ENCODE measurements at places on chromosomes 2 and 18.

- no peak for DNase-seq
Measured at GRCh38 chr2:120988700-120989511, 253.2 kb downstream of the GLI2 start.

DNA sequence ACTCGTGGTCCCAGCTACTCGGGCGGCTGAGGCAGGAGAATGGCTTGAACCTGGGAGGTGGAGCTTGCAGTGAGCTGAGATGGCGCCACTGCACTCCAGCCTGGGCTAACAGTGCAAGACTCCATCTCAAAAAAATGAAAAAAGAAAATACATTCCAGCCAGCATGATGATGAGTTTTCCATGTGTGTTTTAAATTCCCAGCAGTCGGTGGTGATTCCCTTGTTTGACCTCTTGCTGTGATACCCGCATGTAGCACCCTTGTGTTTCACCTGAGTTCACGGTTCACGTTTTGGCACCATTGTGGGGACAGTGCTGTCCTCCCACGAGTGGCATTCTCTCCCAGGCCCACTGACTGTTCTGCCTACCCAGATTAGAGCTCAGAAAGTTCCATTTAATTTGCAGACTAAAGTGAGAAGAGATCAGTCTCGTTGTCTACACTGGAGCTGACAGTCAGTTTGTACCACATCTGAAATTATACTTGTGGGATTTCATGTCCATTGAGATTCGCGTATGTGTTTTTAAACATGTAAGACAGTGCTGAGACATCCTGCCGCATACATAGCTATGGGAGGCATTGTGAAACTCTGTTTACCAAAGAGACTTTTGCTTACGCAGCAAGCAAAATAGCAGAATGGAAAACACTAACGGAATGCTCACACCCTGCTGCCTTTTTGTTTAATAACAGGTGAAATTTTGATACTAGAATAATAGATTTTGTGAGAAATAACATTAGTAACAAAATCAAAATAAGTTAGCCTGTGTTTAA lies 157.1 kb downstream of the GBX2 start:
- DNase-seq, result no peak

DNA sequence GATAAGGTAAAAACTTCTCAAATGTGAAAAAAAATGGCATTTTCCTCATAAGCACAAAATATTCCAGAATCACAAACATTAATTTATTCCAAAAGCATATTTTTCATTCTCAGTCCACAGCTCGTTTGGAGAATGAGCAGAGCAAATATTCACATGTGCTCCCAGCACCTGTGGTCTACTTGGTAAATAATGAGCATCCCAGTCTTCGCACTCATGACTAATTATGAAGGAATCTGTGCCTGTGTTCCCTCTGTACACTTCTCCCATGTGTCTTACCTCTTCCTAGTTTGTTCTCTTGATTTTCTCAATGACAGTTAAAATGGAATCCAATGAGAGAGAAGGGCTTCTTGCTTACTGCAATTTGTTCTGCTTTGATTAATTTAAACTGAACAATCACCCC lies 671.0 kb upstream of the SOX11 start:
- DNase-seq, result no peak

DNA sequence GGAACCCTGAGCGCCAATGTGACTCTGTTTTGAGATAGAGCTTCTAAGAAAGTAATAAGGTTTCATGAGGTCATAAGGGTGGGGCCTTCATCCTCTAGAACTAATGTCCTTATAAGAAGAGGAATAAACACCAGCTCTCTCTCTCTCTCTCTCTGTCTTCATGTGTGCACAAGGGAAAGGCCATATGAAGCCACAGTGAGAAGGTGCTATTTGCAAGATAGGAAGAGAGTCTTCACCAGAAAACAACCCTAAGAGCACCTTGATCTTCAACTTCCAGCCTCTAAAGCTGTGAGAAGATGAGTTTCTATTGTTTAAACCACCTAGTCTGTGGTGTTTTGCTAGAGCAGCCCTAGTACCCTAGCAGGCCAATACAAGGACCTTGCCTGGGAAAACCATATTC lies 55.8 kb downstream of the DOCK10 start:
- DNase-seq, result no peak

DNA sequence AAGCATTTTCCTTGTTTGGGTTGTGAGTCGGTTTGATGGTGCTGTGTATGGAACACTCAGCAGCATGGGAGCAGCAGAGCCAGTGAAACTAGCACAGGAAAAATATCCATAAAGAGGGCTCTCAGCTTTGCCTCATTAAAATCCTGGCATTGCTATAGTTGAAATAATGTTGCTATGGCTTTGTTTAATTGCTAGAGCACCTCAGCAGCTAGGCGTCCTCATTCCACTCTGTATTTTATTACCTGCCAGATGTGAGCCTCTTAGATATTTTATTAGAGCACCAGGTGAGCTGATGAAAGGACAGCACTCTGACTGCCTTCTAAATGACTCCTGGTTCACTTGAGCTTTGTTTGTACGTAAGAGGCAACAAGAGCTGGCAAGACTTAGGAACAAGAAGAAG lies 232.4 kb downstream of the MTX2 start:
- DNase-seq, result no peak

- no peak for DNase-seq
Measured at GRCh38 chr2:65729246-65729645, 296.8 kb upstream of the SPRED2 start.

DNA sequence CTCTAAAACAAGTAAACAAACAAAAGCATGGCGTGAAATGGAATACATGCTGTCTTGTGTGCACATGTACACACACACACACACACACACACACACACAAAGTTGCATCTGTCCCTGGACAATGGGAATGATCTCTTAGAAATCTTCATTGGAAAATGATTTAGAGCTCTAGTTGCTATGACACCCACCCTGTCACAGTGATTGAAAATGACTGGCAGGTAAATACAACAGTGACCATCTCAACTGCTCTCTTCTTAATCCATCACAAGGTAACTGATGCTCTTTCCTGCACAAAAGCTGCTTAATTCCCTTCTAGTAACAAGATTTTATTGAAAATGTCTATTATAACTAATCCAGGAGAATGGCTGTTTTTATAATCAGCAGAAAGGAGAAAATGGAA lies 1011.7 kb upstream of the GYPC start:
- no peak for DNase-seq

DNA sequence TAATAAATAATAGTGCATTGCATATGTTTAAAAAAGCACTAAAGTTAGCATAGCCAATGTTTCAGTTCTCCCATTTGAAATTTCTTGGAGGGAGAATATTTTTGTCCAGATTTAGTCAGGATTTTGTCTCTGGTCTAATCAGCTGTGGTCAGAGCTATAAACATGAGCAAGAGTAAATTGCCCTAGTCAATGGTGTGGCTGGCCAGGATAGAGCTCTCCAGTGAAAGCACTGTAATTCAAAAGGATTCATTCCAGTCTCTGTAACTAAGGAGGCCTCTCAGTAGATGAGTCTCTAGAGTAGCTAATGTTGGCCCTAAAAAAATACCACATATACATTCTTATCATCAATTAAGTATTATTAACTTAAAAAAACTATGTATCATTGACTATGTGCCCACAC lies 241.6 kb downstream of the CDCA7 start:
- no peak for DNase-seq

- DNase-seq, result no peak
Measured at GRCh38 chr2:150643114-150643725, 155.8 kb upstream of the RND3 start.

- no peak for DNase-seq
Measured at GRCh38 chr2:28525481-28525880, 29.6 kb downstream of the PLB1 start.

DNA sequence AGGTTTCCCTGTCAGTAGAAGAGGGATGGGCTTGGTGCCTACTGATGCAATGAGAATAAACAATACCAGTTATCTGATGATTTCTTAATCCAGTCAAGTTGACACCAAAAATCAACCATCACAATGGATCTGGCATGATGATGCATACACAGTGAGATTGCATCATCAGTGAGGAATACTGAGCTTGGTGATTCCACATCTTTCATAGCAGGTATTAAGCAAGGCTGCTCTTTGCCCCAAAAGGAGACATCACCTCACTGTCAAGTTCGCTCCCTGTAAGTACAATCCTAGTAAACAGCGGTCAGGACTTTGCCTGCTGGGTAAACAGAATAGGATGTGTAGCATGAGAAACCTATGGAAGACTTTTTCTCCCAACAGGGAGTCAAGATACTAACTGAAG lies 282.7 kb upstream of the CDH2 start:
- DNase-seq, result no peak

GRCh38 chr2:3572620-3573019 lies 2.4 kb upstream of the RPS7 start:
- no peak for DNase-seq

DNA sequence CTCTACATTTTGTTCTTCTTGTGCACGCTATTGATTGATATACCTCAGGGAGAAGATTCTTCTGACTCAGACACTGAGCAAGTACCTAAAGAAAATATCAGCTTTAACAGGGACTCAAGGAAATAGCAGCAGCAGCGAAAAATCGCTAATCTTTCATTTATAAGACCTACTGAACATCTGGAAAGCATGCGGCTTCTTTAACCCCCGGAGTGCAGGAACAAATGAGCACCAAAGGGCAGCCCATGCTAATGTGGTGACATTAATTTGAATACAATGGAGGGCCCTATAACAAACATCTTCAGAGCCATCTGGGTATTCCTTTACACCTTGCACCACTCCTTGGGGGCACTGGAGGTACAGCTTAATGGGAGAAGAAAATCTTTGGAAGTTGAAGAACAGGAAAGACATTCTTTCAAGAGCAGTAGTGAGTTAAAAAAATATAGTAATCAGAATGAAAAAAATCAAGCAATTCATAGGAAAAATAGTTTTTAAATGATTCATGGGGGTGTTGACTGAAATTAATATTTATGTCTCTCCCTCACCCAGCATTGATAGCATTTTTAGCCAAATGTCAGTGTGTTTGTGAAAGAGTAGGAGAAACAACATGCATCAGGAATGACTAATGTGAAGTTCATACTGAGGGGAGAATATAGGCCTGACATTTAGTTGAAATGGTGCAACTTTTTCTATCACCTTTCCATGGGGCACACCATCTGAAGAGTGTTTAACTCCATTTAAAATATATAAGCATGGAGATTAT lies 281.7 kb downstream of the HRH4 start:
- no peak for DNase-seq

DNA sequence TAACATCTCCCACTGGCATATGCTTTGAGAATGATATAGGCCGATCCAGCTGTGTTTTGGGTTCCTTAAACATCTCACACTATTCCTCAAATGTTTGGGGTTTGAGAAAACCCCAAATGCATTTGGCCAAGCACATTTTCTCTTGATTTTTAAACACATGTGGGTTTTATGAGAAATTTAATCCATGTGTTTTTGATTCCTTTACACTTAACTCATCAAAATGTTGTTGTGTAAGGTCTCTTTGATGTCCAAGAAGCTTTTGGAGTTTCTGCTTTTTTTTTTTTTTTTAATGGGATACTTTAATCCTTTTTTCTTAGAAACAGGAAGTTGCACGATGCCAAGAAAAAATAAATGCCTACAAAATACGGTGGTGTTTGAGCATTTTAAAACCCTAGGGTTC lies 339.8 kb upstream of the TCF4 start:
- no peak for DNase-seq

DNA sequence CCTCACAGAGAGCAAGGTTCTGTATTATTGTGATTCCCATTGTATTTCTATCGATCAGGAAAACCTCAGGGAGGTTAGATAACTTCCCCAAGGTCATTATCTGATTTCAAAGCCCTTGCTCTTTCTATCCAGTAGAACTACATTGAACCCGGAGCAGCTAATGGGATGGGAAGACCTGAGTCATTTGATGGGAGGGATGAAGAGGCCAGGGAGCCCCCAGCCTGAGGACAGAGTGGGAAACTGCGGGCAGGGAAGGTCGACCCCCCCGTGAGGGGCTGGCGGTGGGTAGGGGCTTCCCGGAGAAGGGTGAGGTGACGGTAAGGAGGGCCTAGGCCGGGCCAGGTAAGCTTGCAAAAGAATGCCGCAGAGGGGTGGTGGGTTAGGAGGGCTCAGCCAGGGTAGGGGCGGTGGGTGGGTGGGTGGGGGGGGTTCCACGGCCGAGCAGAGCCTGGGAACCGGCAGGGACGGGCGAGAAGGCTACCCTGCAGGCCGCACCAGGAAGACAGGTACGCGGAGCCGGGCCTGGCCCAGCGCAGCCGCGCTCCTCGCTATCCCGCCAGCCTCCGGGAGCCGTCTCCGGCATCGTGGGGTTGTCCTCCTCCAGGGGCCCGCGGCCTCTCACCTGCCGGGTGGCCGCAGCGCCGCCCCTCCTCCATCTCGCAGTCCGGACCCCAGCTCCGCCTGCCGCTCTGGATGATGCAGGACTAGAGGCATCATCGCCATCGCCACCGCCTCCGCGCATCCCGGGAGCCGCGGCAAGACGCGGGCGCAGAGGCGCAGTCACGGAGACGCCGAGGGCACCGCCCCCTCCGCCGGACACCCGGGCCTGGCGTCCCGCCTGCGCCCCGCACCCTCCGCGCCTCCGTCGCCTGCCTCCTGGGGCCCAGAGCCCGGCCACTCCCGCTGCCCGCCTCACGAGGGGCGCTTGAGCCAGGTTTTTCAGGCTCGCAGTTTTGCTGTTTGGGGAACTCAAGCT lies at the start of gene GPR75:
Gene GPR75 (minus strand): TSS at position 762 of the 976 bp plus-strand sequence. CDS start 5,211 bp downstream, outside the sequence.
- no peak for DNase-seq

GRCh38 chr18:36672437-36673344 lies 156.1 kb downstream of the TPGS2 start:
- no peak for DNase-seq

DNA sequence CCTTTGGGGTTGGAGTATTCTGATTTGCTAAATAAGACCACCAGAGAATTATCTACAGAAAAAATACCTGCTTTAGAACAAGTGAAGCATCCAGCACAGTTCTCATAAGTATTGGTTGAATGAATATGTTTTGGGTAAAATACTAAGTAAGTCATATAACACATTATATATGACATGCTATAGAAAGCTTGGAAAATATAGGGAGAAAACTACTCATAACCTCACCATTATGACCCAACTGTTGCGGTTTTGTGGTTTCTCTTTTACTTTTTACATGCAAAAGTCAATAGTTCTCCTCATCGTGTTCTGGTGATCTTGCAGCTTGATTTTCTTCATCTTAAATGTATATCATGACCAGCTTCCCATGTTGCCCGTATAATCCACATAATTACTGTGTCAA lies 66.2 kb downstream of the DIPK1C start:
- no peak for DNase-seq

- no peak for DNase-seq
Measured at GRCh38 chr18:54267701-54268100, 1.6 kb upstream of the POLI start.

GRCh38 chr2:219314804-219315468 lies 5.7 kb upstream of the PTPRN start:
- DNase-seq, result no peak

GRCh38 chr18:13885009-13885408 lies 30.3 kb downstream of the MC2R start:
- DNase-seq, result no peak

- no peak for DNase-seq
Measured at GRCh38 chr2:98815795-98816194, 84.9 kb upstream of the MGAT4A start.
